CD4-positive, CD25-positive, alpha-beta regulatory T cell (primary cell): ENCODE measurements at places on chromosomes 12 and 14.
A peak's percentile ranks its signal among the peaks of the same experiment; 100 is the strongest.

- DNase-seq = no peak
Measured at GRCh38 chr12:117498880-117499279, 137.5 kb upstream of the NOS1 start.

- no peak for DNase-seq
Measured at GRCh38 chr12:94498073-94498472, 38.4 kb upstream of the CEP83 start.

DNA sequence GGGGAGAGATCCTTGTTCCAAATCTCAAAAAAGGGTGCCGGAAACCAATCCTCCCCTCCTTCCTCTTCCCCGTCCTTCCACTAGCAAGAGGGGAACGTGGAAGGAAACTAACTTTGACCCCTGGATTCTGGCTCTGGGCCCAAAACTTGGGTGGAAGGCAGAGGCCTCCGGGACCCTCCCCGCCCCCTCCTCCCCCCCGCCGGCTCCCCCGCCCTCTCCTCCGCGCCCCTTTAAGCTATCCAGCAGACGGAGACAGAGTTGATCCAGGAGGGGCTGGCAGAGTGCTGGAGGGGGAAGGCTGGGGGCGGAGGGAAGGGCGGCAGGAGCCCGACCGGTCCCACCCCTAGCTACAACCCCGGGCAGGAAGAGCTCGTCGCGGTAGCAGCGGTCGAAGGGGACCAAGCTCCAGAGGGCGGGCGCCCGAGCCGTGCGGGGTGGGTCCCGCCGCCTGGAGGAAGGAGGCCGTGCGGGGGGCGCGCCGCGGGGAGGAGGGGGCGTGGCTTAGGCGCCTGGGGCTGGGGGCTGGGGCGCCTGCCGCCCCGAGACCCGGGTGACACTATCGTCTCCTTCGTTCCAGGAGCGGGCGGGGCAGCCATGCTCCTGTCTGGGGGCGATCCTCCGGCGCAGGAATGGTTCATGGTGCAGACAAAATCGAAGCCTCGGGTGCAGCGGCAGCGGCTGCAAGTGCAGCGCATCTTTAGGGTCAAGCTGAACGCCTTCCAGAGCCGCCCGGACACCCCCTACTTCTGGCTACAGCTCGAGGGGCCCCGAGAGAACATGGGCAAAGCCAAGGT lies at the start of gene NYNRIN:
Gene NYNRIN, plus strand, starts transcription at position 351 of the 794 bp plus-strand sequence. Its CDS starts 244 bp downstream, at position 595.
- peak; percentile 15 for DNase-seq

DNA sequence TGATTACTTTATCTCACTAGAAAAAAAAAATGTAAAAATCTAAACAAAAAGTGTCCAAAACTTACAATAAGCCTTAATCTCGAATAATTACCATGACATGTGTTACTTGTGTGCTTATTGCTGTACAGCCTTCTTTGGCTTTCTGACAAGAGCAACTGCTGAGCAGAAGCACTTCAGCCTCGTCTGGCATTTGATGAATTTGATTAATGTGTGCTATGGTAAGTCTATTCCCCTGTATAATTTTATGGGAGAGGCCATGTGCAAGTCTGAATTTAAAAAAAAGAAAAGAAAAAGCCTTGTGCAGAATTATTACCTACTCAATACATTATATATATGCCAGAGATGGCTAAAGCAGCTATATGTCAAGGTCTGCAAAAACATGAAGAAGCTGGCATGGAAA lies 113.9 kb downstream of the AEBP2 start:
- DNase-seq = no peak

GRCh38 chr12:107027636-107028053 lies 40.7 kb upstream of the MTERF2 start:
- peak; percentile 14 for DNase-seq

DNA sequence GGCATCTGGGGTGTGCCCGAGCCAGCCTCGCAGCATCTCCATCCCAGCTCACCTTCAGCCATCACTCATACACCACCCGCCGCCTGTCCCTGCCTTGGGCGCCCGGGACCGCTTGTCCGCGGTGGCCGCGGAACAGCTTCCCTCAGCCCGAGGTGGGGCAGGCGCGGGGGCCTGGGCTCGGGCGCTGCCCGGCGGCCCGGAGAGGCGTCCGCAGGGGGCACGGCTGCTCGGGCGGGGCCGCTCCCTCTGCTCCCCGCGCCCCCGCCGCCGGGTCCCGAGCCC lies 430 bp downstream of the SLC41A2 start:
- peak; percentile 28 for DNase-seq

GRCh38 chr12:325906-326305 lies 63.2 kb downstream of the KDM5A start:
- DNase-seq = no peak

GRCh38 chr14:51538973-51539372 lies 112.7 kb upstream of the FRMD6 start:
- DNase-seq = no peak

GRCh38 chr12:39122562-39123204 lies 217.3 kb upstream of the CPNE8 start:
- DNase-seq = no peak

GRCh38 chr14:69535230-69535848 lies 39.3 kb downstream of the CCDC177 start:
- DNase-seq = no peak

- peak; percentile 6 for DNase-seq
Measured at GRCh38 chr12:120496413-120497340, 764 bp downstream of the DYNLL1 start.

GRCh38 chr12:31768046-31768445 lies 39.2 kb upstream of the AMN1 start:
- DNase-seq = no peak

DNA sequence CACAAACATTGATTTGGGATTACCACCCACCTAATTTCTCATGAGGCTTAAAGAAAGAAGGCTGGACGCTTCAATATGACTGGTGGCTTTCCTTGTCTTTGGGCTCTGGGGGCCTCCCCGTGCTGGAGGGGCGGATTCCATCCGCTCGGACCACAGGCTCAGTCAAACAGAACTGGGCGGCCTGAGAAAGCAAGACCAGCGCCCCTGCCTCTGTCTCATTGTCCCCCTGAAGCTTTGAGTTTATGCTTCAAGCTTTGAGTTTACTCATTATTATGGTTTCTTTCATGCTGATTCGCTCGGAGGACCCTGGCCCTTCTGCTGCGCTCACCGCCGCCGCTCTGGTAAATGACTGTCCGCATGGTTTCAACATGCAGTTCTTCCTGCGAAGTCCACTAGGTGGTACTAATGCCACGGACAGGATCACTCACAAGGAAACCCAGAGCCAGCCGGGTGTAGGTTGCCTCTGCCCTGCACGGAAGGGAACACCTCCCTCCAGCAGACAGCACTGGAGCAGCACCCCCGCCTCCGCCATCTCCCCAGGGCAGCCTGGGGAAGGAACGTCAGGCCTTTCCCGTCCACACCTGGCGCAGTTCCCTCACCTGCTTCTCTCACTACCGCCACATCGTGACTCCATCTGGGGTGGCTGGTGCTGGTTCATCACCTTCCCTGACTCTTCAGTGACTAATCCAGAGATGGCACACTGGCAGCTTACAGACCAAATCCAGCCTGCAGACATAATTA lies 13.2 kb upstream of the TIGAR start:
- no peak for DNase-seq

- DNase-seq = no peak
Measured at GRCh38 chr12:52969828-52970569, 21.1 kb downstream of the KRT18 start.

GRCh38 chr12:2057041-2057794 lies 4.4 kb downstream of the CACNA1C start:
- DNase-seq = peak; percentile 39

GRCh38 chr14:54776361-54777001 lies 126.1 kb downstream of the GCH1 start:
- DNase-seq = peak; percentile 60

DNA sequence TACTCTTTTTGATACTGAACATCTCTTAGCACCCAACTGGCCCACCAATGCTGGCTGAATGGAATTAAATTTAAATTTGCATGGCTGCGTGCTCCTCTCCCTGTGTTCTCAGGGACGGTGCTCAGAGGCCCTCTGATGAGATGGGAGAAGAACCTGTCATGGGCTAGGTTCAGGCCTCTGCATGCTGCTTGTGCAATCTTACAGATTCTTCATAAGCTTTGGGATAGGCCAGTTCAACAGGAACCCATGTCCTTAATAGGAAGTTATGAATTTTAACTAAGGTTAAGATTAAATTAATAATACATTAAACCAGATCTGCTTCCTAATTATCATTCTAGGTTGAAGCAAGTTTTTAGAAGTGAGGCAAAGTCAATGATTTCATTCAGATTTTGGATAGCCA lies 119.7 kb upstream of the LRIG3 start:
- no peak for DNase-seq

GRCh38 chr12:4274396-4275015 lies 944 bp downstream of the CCND2 start:
- peak; percentile 53 for DNase-seq

DNA sequence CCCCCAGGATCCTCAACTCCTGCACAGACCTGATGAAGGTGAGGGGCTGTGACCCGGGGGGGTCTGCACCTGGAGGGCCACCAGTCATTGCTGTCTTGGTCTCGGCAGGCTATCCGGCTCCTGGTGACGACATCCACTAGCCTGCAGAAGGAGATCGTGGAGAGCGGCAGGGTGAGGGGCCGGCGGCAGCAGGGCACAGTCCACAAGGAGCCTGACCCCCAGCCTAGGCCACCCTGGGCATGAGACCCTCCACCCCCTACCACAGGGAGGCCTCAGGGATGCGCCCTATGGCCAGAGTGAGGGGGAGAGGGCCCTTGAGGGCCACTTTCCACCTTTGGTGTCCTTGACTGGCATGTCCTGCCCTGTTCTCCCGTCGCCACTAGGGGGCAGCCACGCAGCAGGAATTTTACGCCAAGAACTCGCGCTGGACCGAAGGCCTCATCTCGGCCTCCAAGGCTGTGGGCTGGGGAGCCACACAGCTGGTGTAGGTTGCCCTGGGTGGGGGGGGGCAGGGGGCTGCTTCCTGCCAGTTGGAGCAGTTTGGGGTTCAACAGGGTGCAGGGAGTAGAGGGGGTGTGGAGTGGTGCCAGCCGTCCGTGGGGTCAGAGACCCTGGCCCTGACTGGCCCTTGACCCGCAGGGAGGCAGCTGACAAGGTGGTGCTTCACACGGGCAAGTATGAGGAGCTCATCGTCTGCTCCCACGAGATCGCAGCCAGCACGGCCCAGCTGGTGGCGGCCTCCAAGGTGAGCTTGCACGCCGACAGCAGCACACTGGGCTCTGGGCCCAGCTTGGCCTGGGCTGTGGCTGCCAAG lies 25.0 kb downstream of the HIP1R start:
- peak; percentile 80 for DNase-seq

- no peak for DNase-seq
Measured at GRCh38 chr12:88931598-88931997, 351.3 kb upstream of the KITLG start.

DNA sequence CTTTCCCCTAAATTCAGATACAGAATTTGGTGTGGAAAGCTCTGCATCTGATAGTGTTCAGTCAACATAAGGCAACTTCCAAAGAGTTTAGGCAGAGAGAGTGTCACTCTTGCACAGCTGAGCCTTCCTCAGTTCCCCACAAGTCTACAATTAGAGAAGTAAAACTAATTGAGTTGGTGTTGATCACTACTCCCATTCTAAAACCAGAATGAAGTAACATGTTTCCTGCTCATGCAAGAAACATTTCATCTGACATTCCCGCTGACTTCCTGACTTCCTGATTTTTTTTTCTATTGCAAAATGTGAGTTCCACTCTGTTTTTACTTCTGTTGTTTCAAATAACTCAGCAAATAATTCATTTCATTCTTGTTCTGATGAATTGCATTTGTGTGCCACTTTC lies 271.0 kb downstream of the ALG10B start:
- no peak for DNase-seq

GRCh38 chr12:56143217-56143616 lies 9.2 kb upstream of the MYL6B start:
- no peak for DNase-seq

- DNase-seq = no peak
Measured at GRCh38 chr12:42118136-42118879, 26.4 kb downstream of the GXYLT1 start.

DNA sequence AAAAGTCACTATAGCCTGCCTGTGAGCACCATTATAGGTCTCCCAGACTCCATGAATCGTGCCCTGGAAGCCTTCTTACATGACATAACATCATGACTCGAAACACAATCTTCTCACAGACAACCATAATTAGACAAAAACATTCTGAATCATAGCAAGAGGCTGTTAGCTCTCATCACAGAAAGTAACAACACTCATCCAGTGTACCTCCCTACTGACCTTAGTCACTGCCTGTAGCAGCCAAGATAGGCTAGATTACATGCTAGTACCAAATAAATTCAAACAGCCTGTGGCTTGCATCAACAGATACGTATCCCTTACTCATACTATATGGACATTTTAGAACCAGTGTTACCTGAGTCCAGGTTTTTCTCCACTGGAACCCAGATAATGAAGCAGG lies 663.8 kb upstream of the FOXG1 start:
- DNase-seq = no peak

- peak; percentile 49 for DNase-seq
Measured at GRCh38 chr12:53097564-53098353, at the start of gene IGFBP6. TSS of gene IGFBP6 (plus strand) at chr12:53097667. CDS start at chr12:53097718, 51 bp downstream.

DNA sequence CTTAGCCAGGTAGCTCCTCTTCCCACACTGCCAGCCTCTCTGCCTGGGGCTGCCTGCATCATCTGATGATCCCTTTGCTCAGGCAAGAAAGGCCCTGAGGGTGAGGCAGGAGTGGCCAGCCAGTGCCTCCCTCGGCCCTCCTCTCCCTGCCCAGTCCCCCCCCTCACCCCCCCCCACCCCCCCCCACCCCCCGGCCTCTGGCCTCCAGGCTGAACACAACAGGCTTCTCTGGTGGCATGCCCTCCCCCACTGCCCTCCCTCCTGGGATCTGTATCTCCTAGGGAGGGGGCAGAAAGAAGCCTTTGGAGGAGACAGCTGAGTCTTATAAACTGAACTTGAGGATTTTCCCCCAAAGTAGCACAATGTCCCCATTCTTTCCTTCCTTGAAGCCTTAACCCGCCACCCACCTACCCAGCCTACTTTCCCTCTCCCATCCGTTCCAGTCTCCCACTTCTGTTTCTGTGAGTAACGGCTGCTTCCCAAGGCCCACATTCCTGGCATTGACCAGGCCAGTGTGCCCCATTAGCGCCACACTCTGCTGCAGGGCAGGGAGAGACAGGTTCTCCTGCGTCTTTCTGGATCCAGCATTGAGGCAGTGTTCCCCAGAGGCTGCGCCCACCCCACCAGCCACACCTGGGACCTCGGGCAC lies 82.1 kb downstream of the B4GALNT3 start:
- no peak for DNase-seq
